ENCODE measurements at places on chromosomes 12 and 14.

DNA sequence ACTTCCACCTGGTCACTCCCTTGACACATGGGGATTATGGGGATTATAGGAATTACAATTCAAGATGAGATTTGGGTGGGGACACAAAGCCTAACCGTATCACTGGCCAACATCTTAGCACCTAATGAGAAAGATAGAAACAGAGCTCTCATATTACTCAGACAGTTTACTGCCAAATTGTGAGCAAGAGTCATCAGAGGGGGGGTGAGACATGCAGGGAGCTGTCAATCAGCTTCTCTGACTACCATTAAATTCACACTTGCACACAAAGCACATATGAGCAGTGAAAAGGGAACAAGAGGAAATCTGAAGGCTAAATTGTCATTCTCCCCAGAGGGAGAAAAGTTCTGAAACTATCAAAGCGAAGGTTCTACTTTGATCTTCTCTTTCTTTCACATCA, 78.1 kb upstream of the GRIN2B start:
- DNase-seq = no peak

GRCh38 chr12:1594261-1595025, at the start of gene FBXL14:
TSS of gene FBXL14 (minus strand) at chr12:1594581. CDS start at chr12:1594066, 515 bp downstream.
- DNase-seq = peak; percentile 91

DNA sequence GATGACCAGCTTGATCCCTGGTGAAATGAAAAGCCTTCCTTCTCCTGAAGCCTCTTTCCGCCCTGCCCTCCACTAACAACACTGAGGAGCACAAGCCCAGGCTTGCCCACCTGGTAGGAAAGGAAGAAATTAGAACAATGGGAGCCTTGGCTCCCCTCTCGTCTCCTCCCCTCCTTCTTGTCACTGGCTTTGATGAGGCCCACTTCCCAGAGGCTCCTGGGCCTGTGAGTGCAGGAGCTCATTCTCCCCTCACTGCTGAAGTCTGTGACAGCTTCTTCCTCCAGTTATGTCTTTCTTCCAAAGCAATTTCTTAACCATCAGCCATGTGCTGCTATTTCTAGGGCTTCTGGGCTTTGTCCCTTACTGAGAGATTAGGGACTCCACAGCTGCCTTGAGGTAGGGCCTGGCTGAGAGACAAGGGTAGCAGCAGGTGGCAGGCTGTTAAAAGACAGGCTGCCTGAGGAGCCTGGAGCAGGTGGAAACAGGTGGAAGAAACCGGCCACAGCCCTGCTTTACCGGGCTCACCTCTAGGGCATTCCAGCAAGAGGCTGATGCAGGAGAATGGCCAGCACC, 53.6 kb upstream of the SRSF5 start:
- no peak for DNase-seq

DNA sequence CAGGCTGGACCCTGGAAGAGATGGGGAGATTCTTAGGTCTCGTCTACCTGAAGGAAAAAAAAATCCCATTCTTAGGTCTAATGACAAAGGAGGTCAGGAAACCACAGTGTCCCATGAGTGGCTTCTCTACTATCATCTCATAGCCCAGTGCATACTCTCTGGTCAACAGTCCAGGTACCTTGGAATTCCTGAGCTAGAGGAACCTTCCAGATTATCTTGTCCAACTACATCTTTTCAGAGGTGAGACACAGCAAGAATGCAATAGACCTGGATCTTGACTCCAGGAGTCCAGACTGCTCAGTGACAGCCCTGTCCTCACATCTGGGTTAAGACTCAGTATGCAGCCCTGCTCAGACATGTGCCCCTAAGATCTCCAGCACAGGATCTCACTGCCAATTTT, 177.5 kb upstream of the NOS1 start:
- DNase-seq = no peak

GRCh38 chr14:20375471-20375870, 32.0 kb downstream of the PARP2 start:
- no peak for DNase-seq

- no peak for DNase-seq
These were observed 18.9 kb downstream of the C2CD5 start for GRCh38 chr12:22525426-22525825.

GRCh38 chr14:86143248-86143647, 613.3 kb downstream of the FLRT2 start:
- DNase-seq = no peak

DNA sequence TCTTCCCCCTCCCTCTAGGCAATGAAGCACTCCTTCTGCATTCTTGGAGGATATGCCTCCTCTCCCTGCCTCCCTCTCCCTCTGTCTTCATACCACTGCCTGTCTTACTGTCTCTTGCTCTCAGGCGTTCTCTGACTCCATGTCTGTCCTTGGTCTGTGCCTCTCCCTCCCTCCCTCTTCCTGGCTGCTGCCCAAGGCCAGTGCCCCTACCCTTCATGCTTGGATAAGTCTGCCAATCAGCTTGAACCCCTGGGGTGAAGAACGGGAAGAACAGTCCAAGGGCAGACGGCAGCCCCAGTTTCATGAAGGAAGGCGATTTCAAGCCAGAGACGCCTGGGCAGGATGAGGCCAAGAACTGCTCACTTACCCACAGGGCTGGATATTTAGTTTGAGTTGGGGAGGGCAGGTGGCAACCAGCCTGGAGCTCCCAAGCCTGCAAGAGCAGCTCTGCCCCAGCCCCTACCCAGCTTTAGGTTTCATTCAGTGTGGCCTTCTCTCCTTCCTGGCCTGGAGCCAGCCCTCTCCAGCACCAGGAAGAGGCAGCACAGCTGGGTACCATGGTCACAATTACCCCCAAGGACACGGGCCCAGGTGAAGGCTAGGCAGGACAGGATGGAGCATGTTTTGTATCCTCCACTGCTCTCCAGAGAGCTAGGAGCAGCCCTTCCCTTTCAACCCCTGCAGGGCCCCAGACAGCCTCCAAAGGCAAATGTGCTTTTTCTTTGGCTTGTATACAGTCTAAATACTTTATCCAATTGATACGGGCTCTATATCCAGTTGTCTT, 35.8 kb upstream of the LTBP2 start:
- no peak for DNase-seq

GRCh38 chr12:43291516-43291915, 260.5 kb downstream of the ADAMTS20 start:
- DNase-seq = no peak

DNA sequence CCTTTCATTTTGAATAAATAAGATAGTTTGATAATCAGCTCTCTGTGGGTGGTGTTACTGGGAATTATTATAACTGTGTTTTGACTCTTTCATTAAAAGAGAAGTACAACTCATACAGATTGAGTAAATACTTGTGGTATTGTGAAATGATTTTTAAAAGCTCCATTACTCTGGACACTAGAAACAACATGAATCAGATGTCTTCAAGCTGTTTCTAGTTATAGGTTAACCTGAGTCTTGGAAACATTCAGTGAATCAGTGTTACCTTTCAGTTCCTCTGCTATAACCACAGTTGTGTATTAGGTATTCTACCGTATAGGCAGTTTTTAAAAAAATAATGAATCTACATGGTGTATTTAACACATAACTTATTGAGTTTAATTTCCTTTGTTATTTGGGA, 128.4 kb upstream of the SSTR1 start:
- DNase-seq = no peak

GRCh38 chr14:85054178-85054577, 475.8 kb upstream of the FLRT2 start:
- no peak for DNase-seq

- no peak for DNase-seq
These were observed 33.8 kb upstream of the SMUG1 start for GRCh38 chr12:54222609-54223008.

DNA sequence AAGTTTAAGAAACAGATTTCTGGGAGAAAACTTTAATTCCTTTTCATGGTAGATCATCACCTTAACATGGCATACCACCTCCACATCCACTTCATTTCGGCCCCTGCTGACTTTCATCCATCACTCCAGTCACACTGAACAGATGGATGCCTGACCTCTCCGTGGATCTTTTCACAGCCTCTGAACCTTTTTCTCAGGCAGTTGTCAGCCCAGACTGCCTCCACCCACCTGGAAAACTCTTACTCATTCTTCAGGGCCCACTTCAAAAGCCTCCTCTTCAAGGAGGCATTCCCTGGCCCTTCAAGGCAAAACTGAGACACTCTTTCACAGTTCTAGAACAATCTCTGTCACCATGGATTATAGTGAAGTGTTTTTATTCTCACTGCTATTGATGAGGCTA, 52.9 kb downstream of the GXYLT1 start:
- DNase-seq = no peak

GRCh38 chr12:117159674-117160073, 30.6 kb downstream of the FBXO21 start:
- no peak for DNase-seq

- DNase-seq = no peak
These were observed 215.6 kb upstream of the USP15 start for GRCh38 chr12:62044450-62045135.

- no peak for DNase-seq
These were observed 44.4 kb downstream of the EVL start for GRCh38 chr14:100109594-100109955.

GRCh38 chr14:101955695-101956161, 8.6 kb upstream of the DYNC1H1 start:
- no peak for DNase-seq

- DNase-seq = no peak
These were observed 16.5 kb downstream of the MMP17 start for GRCh38 chr12:131844656-131845055.

- no peak for DNase-seq
These were observed 699 bp upstream of the CD69 start for GRCh38 chr12:9761419-9761781.

GRCh38 chr12:64004641-64005040, 160.1 kb downstream of the SRGAP1 start:
- DNase-seq = no peak

- no peak for DNase-seq
These were observed 112.8 kb downstream of the DUSP6 start for GRCh38 chr12:89239534-89239933.

- DNase-seq = no peak
These were observed 29.7 kb downstream of the PLEKHH1 start for GRCh38 chr14:67562776-67563150.

- DNase-seq = no peak
These were observed 207.7 kb downstream of the RAD51B start for GRCh38 chr14:68027276-68027675.

- no peak for DNase-seq
These were observed 11.7 kb downstream of the BEST3 start for GRCh38 chr12:69687390-69687789.

DNA sequence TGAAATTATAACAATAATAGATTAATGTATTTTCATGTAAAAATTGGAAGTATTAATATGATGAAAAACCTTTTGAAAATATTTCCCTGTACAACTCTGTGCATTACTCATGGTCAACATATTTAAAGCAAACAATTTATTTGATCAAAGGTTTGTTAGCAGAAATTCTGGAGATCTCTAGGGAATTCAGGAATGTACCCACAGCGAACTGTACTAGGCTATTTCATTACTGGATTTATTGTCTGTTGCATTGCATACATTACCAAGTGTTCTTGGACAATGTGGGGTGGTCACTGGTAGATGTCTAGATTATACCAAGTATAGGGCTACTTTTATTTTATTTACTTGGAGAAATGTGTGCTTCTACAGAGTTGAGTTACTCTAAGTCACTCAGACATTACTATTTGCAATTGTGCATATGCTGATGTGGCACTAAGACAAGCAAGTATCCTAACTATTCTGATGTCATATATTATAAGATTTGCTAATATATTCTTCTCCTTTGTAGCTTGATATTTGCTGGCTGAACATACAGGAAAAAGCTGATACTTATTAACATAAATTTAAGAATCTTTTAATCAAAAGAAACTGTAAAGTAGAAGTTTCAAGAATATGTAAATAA, 323.3 kb downstream of the CCER1 start:
- no peak for DNase-seq

DNA sequence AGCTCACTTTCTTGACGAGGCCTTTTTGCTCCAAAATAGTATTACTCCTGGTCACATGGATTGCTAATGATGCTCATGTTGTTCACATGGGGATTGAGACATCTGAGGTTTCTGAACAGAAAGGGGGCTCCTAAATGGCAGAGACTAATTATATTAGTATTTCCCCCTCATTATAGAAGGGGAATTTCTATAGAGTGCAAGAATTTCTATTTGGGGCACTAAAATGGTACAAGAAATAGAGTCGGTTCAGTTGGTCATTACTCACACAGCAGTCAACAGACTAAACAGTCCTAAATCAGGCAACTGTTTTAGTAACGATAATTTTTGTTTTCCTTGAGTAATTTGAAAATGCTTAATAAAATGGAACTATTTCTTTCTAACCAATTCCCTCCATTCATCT, 108.9 kb downstream of the DACT1 start:
- DNase-seq = no peak

DNA sequence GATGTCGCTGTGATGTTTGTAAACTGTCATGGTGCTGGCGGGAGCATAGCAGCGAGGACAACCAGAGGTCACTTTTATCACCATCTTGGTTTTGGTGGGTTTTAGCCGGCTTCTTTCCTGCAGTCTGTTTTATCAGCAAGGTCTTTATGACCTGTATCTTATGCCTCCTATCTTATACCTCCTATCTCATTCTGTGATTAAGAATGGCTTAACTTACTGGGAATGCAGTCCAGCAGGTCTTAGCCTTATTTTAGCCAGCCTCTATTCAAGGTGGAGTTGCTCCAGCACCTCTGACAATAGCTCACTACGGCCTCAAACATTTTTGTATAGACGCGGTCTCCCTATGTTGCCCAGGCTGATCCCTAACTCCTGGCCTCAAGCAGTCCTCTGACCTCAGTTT, 53.7 kb downstream of the B4GALNT3 start:
- DNase-seq = no peak

GRCh38 chr12:104285740-104286515, 17.6 kb upstream of the EID3 start:
- no peak for DNase-seq

- DNase-seq = no peak
These were observed 160.4 kb upstream of the NOS1 start for GRCh38 chr12:117521867-117522266.

DNA sequence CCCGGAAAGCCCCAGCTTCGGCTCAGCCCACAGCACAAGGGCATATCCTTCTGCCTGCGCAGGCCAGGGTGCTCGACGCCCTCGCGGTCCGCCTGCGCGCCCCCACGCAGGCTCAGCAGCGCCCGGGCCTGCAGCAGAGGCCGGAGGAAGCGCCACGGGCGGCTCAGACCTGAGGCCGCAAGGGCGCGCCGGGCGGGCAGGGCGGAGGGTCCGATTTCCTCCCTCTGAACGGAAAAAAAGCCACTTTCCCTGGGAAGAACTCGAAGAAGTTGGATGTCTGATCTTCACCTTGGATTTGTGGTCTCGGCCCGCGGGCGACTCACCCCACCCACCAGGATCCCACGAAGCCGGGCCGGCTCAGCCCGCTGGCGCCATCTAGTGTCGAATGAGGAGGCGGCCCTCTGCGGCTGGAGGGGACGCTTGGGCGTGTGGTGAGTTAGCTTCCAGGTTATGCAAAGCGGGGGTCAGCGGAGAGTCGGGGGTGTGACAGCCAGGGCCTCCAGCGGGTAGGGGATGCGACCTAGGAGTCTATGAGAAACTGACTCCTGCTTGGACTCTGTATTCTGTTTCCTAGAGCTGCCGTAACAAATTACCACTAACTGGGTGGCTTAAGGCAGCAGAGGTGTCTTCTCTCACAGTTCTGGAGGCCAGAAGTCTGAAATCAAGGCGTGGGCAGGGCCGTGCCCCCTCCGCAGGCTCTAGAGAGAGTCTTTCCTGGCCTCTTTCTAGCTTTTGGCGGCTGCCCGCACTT, 40.0 kb upstream of the SRSF5 start:
- peak; percentile 97 for DNase-seq

GRCh38 chr14:68791078-68791901, 1.6 kb downstream of the ZFP36L1 start:
- no peak for DNase-seq

- DNase-seq = no peak
These were observed 1891.0 kb upstream of the FLRT2 start for GRCh38 chr14:83638748-83639504.

- no peak for DNase-seq
These were observed 34.8 kb upstream of the FRMD6 start for GRCh38 chr14:51616724-51617409.

All from activated CD8-positive, alpha-beta memory T cell treated with anti-CD3 and anti-CD28 coated beads, Interleukin-2, amount 50 U/mL, for 48 hours (primary cell).